ENCODE measurements at places on chromosomes 13 and 19.

DNA sequence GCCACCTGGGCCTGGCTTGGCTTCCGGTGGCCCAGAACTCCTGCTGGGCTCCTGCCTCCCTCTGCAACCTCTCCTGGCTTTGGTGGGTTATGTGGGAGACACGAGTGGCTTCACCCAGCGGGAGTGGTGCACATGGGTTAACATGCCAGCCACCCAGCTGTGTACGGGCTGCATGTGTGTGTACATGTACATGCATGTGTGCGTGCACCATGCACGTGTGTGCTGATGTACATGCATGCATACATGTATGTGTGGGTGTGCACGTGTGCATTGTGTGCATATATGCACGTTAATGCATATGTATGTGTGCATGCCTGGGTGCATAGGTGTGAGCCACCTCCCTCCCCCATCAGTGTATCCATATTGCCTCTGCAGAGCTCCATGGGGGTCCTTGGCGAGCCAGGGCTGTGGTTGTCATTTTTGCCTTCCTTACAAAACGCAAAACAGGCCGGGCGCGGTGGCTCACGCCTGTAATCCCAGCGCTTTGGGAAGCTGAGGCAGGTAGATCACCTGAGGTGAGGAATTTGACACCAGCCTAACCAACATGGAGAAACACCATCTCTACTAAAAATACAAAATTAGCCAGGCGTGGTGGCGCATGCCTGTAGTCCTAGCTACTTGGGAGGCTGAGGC, 12.5 kb downstream of the GNA11 start:
- DNase-seq, result no peak

- no peak for DNase-seq
Measured at GRCh38 chr13:78121459-78122348, 203.1 kb upstream of the EDNRB start.

DNA sequence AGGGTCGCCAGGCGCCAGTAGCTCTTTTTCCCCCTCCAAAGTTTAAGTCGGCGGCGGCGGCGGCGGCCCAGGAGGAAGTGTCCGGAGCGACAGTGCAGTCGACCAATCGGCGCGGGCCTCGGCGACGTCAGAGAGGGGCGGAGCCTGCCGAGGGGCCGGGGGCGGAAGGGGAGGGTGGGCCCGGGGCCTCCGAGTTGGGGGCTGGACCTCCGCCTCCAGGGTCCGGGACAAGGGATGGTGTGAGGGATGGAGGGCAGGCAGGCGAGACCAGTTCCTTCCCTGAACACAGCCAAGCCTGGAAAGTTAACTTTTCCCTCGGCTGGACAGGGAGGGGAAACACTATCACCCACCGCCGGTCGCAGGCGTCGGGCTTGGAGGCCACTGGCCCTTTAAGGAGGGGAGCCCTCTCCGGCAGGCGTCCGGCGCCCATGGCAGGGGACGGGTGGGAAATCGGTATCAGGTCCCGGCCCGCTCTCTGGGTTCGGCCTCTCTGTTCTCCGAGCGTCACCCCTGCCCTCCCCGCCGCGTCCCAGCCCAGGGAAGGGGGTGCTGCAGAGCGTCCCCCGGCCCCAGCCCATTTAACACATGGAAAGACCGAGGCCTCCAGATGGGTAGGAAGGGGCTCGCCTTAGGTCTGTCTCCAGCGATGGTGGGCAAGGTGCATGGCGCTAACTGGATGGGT, at the start of gene PRKD2:
TSS of gene PRKD2 (minus strand) at position 81 of the 682 bp plus-strand sequence. CDS start 744 bp downstream, outside the sequence.
- DNase-seq, result no peak

DNA sequence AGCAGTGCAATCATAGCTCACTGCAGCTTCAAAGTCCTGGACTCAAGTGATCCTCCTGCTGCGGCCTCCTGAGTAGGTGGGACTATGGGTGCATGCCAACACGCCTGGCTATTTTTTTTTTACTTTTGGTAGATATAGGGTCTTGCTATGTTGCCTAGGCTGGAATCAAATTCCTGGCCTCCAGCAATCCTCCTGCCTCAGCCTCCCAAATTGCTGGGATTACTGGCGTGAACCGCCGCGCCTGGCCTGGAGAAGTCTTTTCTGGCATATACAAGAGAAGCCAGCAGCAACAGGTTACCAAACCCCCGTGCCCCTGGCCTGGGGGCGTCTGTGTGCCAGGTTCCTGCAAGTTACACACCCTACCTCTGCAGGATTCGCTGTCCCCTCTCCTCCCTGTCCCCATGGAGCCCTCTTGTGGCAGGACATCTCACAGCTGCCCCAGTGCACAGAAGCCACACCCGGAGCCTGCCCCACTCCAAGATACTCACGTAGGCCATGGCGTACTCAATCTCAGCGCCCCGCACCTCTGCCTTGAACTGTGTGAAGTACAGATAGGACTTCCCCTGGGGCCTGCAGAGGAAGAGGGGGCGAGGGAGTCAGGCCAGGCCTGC, 9.9 kb downstream of the MYDGF start:
- no peak for DNase-seq

GRCh38 chr19:7242601-7243258, 51.5 kb downstream of the INSR start:
- no peak for DNase-seq

- DNase-seq, result no peak
Measured at GRCh38 chr13:40694426-40694825, 28.0 kb upstream of the FOXO1 start.
